ENCODE measurements at places on chromosomes 6 and 20. TPM values are rescaled to one million over a fixed set of nuclear protein-coding genes. Genes with fewer than 3 reads are reported as not detected.
A peak's percentile ranks its signal among the peaks of the same experiment; 100 is the strongest.

- peak; percentile 67 for DNase-seq
- H3K4me3 ChIP-seq, result no peak overlapping the region
- peaks cover 39% of the 10 kb centered on the region for H3K4me1 ChIP-seq
- peaks cover 62% of the 10 kb centered on the region for H3K36me3 ChIP-seq
Observed at GRCh38 chr20:44198872-44199271, 11.7 kb downstream of the OSER1 start.

GRCh38 chr20:24102290-24102689 is 113.7 kb upstream of the GGTLC1 start:
- peaks cover 17% of the 10 kb centered on the region for H3K4me1 ChIP-seq
- H3K27me3 ChIP-seq, result peaks cover 8% of the 10 kb centered on the region
- H3K27ac ChIP-seq, result no peak overlapping the region
- no peaks in the 10 kb centered on the region for H3K36me3 ChIP-seq
- H3K4me3 ChIP-seq, result no peak overlapping the region
- DNase-seq, result peak; percentile 20

- peaks cover 47% of the 10 kb centered on the region for H3K36me3 ChIP-seq
- H3K27me3 ChIP-seq, result no peaks in the 10 kb centered on the region
- peak overlapping the region; percentile 79 for H3K27ac ChIP-seq
- H3K4me1 ChIP-seq, result peaks cover 31% of the 10 kb centered on the region
Observed at GRCh38 chr6:158047563-158048323, 66.1 kb downstream of the SYNJ2 start.

DNA sequence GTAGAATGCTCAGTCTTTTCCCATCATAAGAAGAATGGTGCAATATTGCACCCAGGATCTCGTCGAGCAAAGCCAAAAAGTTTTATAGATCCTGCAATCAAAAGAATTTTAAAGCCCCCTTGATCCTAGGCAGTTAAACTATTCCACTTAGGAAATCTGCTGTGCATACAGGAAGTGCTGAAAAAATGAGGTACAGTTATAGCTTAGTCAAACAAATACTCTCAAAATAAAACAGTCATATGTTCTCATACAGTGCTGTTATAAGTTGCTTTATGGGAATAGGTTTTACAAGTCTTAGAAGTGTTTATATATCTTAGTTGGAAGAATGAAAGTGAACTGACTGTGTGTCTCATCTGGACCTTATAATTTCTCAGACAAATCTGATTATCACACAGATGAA is 232.6 kb upstream of the RAB32 start:
- no peak overlapping the region for H3K27ac ChIP-seq
- no peaks in the 10 kb centered on the region for H3K27me3 ChIP-seq
- no peak for DNase-seq
- H3K36me3 ChIP-seq, result no peaks in the 10 kb centered on the region

DNA sequence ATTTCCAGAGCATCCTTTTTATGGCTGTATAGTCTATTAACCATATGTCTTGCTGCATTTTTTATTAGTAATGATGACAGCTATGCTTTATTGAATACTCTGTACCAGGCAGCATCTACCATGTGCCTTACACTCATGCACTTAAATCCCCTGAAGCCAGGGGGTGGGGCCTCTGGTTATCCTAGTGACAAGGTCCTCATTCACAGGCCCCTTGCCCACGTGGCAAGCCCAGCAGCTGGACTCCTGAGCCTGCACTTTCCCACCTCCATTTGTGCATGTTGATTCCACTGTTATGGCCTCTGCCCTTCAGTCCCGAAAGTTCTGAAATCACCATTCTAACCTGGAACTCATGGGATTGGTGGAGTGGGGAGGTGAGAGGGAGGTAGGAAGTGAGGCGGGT is 22.3 kb downstream of the ACTR5 start:
- H3K4me3 ChIP-seq, result no peak overlapping the region
- H3K4me1 ChIP-seq, result no peaks in the 10 kb centered on the region
- H3K27me3 ChIP-seq, result no peaks in the 10 kb centered on the region
- no peak overlapping the region for H3K27ac ChIP-seq

DNA sequence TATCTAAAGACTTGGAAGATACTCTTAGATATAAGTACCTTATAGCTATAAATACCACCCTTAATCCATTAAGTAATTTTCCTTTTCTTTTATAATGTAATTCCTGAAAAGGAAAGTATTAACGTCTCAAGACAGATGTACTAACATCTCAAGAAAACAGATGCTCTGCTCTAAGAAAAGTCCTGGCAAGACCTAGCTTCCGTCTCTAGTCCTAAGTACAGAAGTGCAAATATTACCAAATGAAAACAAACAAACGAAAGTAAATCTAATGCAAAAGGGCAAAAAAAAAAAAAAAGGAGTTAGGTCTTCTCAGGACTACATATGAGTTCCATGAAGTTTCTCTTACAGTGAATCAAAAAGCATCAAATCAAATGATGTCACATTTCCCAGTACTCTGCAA is 106.8 kb upstream of the PDE10A start:
- no peak overlapping the region for H3K27ac ChIP-seq
- no peak for DNase-seq
- H3K27me3 ChIP-seq, result peaks cover 1% of the 10 kb centered on the region
- H3K36me3 ChIP-seq, result no peaks in the 10 kb centered on the region
- H3K4me3 ChIP-seq, result no peak overlapping the region

GRCh38 chr6:88881451-88881850 is 82.0 kb downstream of the RNGTT start:
- H3K27me3 ChIP-seq, result no peaks in the 10 kb centered on the region
- no peaks in the 10 kb centered on the region for H3K4me1 ChIP-seq
- H3K27ac ChIP-seq, result no peak overlapping the region
- peaks cover 20% of the 10 kb centered on the region for H3K36me3 ChIP-seq

GRCh38 chr6:56515081-56515905 is 127.4 kb downstream of the DST start:
- H3K4me1 ChIP-seq, result peaks cover 2% of the 10 kb centered on the region
- no peaks in the 10 kb centered on the region for H3K27me3 ChIP-seq
- H3K36me3 ChIP-seq, result no peaks in the 10 kb centered on the region
- no peak for DNase-seq

GRCh38 chr20:51404297-51405060 is 138.0 kb downstream of the NFATC2 start:
- H3K36me3 ChIP-seq, result peaks cover 90% of the 10 kb centered on the region
- H3K4me1 ChIP-seq, result peaks cover 88% of the 10 kb centered on the region
- H3K4me3 ChIP-seq, result no peak overlapping the region
- H3K27me3 ChIP-seq, result no peaks in the 10 kb centered on the region
- DNase-seq, result peak; percentile 84

GRCh38 chr6:138787138-138787537 is 8.7 kb upstream of the ECT2L start:
- H3K27me3 ChIP-seq, result no peaks in the 10 kb centered on the region
- H3K36me3 ChIP-seq, result peaks cover 18% of the 10 kb centered on the region
- no peak overlapping the region for H3K27ac ChIP-seq

DNA sequence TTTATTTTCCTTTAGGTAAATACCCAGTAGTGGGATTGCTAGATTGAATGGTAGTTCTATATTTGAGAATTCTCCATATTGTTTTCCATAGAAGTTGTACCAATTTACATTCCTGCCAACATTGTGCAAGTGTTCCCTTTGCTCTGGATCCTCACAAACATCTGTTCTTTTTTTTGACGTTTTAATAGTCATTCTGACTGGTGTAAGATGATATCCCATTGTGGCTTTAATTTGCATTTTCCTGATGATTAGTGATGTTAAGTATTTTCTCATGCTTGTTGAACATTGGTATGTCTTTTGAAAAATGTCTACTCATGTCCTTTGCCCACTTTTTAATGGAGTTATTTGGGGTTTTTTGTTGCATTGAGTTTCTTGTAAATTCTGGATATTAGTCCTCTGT is 85.6 kb downstream of the UBE3D start:
- no peaks in the 10 kb centered on the region for H3K4me1 ChIP-seq
- H3K36me3 ChIP-seq, result no peaks in the 10 kb centered on the region
- H3K27ac ChIP-seq, result no peak overlapping the region
- no peak overlapping the region for H3K4me3 ChIP-seq

- peaks cover 9% of the 10 kb centered on the region for H3K4me1 ChIP-seq
- no peak overlapping the region for H3K4me3 ChIP-seq
- no peak overlapping the region for H3K27ac ChIP-seq
- H3K27me3 ChIP-seq, result peaks cover 2% of the 10 kb centered on the region
- DNase-seq, result no peak
Observed at GRCh38 chr6:125932451-125932795, 24.1 kb upstream of the HINT3 start.

DNA sequence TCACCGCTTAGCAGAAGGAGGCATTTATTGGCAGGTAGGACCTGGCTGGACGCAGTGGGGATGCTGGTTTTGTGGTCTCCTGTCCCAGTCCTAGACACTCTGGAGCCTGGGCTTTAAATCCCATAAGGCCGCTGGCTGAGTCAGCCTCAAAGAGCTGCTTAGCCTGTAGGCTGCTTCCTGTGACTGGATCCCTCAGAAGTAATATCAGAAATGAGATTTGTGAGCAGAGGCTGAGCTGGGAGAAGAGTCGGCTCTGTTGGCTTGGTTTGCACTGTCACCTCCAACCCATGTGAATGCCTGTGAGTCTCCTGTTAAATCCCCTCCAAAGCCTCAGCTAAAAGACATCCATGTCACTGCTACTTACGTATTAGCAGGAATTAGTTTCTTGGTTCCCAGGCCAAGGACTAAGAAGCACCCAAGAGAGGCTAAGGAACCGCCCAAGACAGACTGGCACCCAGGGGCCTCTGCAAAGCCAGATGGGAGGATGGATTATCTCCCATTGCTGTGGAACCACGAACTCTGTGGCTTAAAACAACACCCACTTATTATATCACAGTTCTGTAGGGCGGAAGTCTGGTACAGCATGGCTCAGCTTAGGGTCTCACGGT is 289.4 kb downstream of the CDC5L start:
- peaks cover 2% of the 10 kb centered on the region for H3K4me1 ChIP-seq
- no peak overlapping the region for H3K4me3 ChIP-seq
- DNase-seq, result no peak
- no peak overlapping the region for H3K27ac ChIP-seq

- H3K36me3 ChIP-seq, result peaks cover 20% of the 10 kb centered on the region
- H3K4me1 ChIP-seq, result peaks cover 55% of the 10 kb centered on the region
- DNase-seq, result peak; percentile 58
- H3K27me3 ChIP-seq, result no peaks in the 10 kb centered on the region
- peak overlapping the region; percentile 91 for H3K27ac ChIP-seq
Observed at GRCh38 chr20:32737371-32738223, 5.7 kb downstream of the COMMD7 start.

DNA sequence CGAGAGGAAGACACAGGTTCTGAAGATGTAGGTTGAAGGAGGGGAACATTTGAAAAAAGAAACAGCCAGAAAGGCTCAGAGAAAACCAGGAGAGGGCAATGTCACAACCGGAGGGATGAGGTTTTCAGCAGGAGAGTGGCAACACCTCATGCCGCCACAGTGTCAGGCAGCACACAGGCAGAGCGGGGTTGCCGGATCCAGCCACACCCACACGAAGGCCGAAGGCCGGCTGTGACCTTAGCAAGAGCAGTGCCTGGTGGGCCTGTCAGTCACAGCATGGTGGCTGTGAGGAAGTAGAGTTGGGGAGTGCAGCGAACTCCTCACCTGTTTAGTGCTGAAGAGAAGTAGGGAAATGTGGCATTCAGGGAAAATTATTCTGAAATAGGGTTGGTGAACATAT is 14.0 kb downstream of the HDDC2 start:
- no peak for DNase-seq
- H3K4me3 ChIP-seq, result no peak overlapping the region
- H3K27ac ChIP-seq, result no peak overlapping the region
- H3K27me3 ChIP-seq, result no peaks in the 10 kb centered on the region

DNA sequence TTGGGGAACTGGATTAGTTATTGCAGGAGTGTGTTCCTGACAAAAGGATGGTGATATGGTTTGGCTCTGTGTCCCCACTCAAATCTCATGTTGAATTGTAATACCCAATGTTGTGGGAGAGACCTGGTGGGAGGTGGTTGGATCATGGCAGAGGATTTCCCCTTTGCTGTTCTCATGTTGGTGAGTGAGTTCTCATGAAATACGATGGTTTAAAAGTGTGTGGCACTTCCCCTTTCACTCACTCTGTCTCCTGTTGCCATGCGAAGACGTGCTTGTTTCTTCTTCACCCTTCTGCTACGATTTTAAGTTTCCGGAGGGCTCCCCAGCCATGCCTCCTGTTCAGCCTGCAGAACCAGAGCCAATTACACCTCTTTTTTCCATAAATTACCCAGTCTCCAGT is 16.2 kb upstream of the TREM1 start:
- peaks cover 32% of the 10 kb centered on the region for H3K36me3 ChIP-seq
- no peak overlapping the region for H3K27ac ChIP-seq
- no peak overlapping the region for H3K4me3 ChIP-seq
- H3K27me3 ChIP-seq, result peaks cover 37% of the 10 kb centered on the region
- peaks cover 45% of the 10 kb centered on the region for H3K4me1 ChIP-seq

DNA sequence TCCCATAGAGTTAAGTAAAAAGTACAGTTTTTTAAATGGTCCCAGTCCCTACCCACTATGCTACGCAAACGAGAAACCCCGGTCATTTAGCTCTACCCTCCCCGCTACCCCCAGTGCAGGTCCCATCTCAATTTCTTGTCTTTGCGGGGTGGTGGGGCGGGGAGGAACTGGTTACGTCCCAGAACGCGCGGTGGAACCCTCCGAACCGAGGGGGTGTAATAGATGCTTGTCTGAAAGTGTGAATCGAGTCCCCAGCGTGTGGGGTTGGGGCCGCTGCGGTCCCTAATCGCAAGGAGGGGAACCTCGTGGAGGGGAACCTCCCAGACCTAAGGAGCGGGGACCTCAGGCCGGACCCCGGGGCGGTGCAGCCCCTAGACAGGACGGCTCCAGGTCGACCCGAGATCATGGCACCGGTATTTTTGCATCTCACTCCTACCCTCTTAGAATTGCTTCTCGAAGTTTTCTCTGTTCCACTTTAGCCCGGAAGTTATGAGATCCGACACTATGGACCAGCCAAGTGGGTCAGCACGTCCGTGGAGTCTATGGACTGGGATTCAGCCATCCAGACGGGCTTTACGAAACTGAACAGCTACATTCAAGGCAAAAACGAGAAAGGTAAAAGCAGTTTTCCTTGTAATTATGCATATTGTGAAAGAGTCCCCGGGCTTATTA is 779 bp downstream of the HEBP2 start:
- peaks cover 18% of the 10 kb centered on the region for H3K36me3 ChIP-seq
- H3K4me1 ChIP-seq, result peaks cover 21% of the 10 kb centered on the region

Gene HCK
- not detected for total RNA-seq

- no peak overlapping the region for H3K4me3 ChIP-seq
- no peak for DNase-seq
- no peak overlapping the region for H3K27ac ChIP-seq
- H3K36me3 ChIP-seq, result peaks cover 56% of the 10 kb centered on the region
- no peaks in the 10 kb centered on the region for H3K27me3 ChIP-seq
- H3K4me1 ChIP-seq, result peaks cover 3% of the 10 kb centered on the region
Observed at GRCh38 chr6:89644864-89645263, 6.3 kb upstream of the LYRM2 start.

DNA sequence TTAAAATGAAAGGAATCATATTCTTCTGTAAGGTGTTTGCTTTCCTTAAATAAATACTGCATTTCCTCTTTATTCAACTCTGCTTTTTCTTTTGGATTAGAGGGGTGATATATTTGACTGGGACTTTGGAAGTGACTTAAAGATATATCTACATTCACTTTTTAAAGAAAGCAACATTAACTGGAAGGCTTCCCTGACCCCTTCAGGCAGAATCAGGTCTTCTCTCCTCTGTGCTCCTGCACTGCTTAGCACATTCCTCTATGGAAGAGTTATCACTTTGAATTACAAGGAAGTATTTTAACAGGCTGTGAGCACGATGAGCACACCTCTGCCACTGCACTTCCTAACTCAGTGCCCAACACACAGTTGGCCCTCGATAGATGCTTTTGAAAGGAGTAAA is 59.2 kb upstream of the POU3F2 start:
- H3K36me3 ChIP-seq, result no peaks in the 10 kb centered on the region
- DNase-seq, result no peak
- H3K4me1 ChIP-seq, result no peaks in the 10 kb centered on the region
- H3K27me3 ChIP-seq, result peaks cover 28% of the 10 kb centered on the region
- no peak overlapping the region for H3K27ac ChIP-seq
